ENCODE measurements at places on chromosomes 6 and 20.

DNA sequence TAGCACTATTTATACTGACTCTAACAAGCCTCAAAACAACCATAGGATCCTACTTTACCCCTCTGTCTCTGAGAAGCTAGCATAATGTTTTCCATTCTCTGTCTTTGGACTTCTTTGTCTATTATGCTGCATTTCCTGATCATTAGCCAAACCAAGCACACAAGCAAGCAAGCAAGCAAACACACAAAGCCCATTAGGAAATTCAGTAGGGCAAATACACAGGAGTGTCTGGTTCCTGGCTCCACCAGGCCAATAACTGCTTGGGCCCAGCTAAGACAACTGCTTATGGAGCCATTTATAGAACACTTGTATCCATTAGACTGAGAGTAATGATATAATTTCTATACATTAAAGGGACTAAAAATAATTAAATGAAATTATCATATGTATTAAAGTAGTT lies 952.9 kb upstream of the EPHA7 start:
- H3K27me3 ChIP-seq, result no peaks in the 10 kb centered on the region
- H3K27ac ChIP-seq, result no peak overlapping the region
- H3K4me1 ChIP-seq, result no peaks in the 10 kb centered on the region
- H3K36me3 ChIP-seq, result no peaks in the 10 kb centered on the region
- no peak for DNase-seq
- no peak overlapping the region for H3K4me3 ChIP-seq

DNA sequence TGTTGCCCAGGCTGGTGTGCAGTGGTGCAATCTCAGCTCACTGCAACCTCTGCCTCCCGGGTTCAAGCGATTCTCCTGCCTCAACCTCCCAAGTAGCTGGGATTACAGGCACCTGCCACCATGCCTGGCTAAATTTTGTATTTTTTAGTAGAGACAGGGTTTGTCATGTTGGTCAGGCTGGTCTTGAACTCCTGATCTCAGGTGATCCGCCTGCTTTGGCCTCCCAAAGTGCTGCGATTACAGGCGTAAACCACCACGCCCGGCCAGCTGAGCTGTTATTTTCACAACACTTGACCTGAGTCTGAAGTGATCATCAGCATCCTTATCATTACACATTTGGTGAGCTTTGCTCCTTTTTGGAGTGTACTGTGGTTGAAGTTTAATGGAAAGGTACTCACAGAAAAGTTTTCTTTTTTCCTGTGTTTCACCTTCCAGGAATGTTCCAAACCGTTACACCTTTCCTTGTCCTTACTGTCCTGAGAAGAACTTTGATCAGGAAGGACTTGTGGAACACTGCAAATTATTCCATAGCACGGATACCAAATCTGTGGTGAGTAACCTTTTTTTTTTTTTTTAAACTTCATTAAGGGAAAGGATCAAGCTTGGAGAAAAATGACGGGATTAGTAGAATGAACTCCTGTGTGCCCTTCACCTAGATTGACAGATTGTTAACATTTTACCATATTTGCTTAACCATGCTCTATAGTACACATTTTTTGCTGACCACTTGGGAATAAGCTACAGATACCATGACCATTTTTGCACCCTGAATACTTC lies 9.7 kb downstream of the RNF114 start:
- H3K36me3 ChIP-seq, result peaks cover 93% of the 10 kb centered on the region
- no peak overlapping the region for H3K4me3 ChIP-seq
- no peaks in the 10 kb centered on the region for H3K27me3 ChIP-seq
- peaks cover 33% of the 10 kb centered on the region for H3K4me1 ChIP-seq

DNA sequence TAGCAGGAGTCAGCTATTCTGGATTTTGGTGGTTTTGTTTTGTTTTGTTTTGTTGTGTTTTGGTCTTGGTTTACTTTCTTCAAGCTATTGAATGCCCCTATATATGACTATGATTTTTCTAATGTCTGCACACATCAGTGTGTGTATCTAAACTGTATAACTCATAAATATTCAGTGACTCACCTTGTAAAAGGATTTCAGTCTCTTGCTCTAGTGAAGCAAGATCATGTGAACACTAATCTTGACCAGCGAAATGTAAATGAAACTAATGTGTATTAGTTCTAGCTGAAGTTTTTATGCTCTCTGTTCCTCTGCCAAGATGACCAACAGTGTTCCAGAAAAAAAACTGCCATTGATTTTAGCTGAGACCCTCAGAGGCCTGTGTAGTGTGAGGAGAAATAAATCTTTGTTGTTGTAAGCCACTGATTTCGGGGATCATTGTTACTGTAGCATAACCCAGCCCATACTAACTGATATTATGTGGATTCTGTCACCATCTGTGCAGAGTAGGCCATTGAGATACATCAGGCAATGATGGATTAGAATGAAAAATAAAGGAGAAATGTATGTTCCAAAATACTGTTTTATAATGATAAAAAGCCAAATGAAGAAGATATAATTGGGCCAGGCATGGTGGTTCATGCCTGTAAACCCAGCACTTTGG lies 11.5 kb upstream of the BTBD9 start:
- H3K4me3 ChIP-seq, result no peak overlapping the region
- no peak overlapping the region for H3K27ac ChIP-seq
- no peaks in the 10 kb centered on the region for H3K4me1 ChIP-seq
- H3K36me3 ChIP-seq, result peaks cover 2% of the 10 kb centered on the region
- no peaks in the 10 kb centered on the region for H3K27me3 ChIP-seq

DNA sequence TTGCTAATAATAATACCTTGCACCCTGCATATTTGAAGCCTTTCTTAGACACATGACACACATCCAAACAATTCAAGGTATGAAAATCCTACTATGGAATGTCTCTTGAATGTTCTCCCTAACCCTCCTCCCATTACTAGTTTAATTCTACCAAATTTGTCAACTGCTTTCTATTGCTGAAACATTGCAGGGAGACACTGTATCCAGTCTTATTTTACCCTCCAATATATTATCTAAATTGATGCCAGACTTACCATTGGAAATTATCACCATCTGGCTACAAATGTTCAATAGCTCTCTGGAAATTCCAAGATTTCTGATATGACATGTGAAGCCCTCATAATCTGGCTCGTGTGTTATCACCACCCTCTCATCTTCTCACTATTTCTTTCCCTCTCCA lies 1027.3 kb upstream of the CITED2 start:
- no peaks in the 10 kb centered on the region for H3K36me3 ChIP-seq
- H3K4me3 ChIP-seq, result no peak overlapping the region
- no peak for DNase-seq
- H3K27ac ChIP-seq, result no peak overlapping the region
- H3K4me1 ChIP-seq, result no peaks in the 10 kb centered on the region

GRCh38 chr20:63254232-63254605 lies at the start of gene NKAIN4:
Gene NKAIN4 (minus strand): TSS chr20:63254463. CDS start chr20:63254450, 13 bp downstream.
- peaks cover 7% of the 10 kb centered on the region for H3K4me1 ChIP-seq
- H3K27me3 ChIP-seq, result peaks cover 72% of the 10 kb centered on the region

DNA sequence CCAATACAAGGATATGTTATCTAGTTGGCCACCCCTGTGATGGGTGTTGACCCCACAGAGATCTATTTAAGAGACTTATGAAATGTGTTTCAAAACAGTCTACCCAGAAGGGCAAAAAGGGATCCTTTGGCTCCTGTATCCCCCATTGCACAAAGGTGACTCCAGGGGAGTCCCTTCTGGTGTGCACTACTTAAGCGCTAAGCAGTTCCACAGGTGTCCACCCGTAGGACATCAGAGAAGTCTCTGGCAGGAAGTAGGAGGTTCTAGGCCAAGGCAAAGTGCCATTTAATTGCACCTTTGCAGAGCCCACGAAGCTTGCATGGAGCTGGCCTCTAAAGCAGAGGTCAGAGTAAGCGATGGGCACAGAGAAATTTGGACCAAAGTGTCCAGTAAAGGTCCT lies 147.7 kb downstream of the MRPL14 start:
- DNase-seq, result peak; percentile 2
- H3K27ac ChIP-seq, result no peak overlapping the region
- H3K36me3 ChIP-seq, result no peaks in the 10 kb centered on the region
- peaks cover 1% of the 10 kb centered on the region for H3K4me1 ChIP-seq
- H3K27me3 ChIP-seq, result peaks cover 13% of the 10 kb centered on the region

GRCh38 chr6:6368684-6369052 lies 48.2 kb upstream of the F13A1 start:
- no peaks in the 10 kb centered on the region for H3K36me3 ChIP-seq
- H3K27ac ChIP-seq, result no peak overlapping the region
- H3K4me3 ChIP-seq, result no peak overlapping the region
- H3K27me3 ChIP-seq, result peaks cover 47% of the 10 kb centered on the region
- no peaks in the 10 kb centered on the region for H3K4me1 ChIP-seq

GRCh38 chr20:47258745-47259695 lies 97.5 kb downstream of the ZMYND8 start:
- H3K36me3 ChIP-seq, result peaks cover 85% of the 10 kb centered on the region
- H3K4me1 ChIP-seq, result peaks cover 35% of the 10 kb centered on the region
- DNase-seq, result no peak
- H3K27me3 ChIP-seq, result no peaks in the 10 kb centered on the region
- H3K4me3 ChIP-seq, result no peak overlapping the region
- peak overlapping the region; percentile 90 for H3K27ac ChIP-seq

- no peak overlapping the region for H3K27ac ChIP-seq
- no peaks in the 10 kb centered on the region for H3K36me3 ChIP-seq
- peaks cover 21% of the 10 kb centered on the region for H3K27me3 ChIP-seq
- DNase-seq, result no peak
- H3K4me1 ChIP-seq, result no peaks in the 10 kb centered on the region
These were observed 1.3 kb downstream of the RFPL4B start for GRCh38 chr6:112348334-112348874.

- peaks cover 42% of the 10 kb centered on the region for H3K36me3 ChIP-seq
- peaks cover 25% of the 10 kb centered on the region for H3K4me1 ChIP-seq
- peak overlapping the region; percentile 98 for H3K27ac ChIP-seq
- peak overlapping the region; percentile 87 for H3K4me3 ChIP-seq
- peak; percentile 64 for DNase-seq
These were observed 534 bp downstream of the NANP start for GRCh38 chr20:25623225-25623735.

GRCh38 chr6:28336284-28337120 lies 554 bp upstream of the ZSCAN31 start:
- no peak overlapping the region for H3K27ac ChIP-seq
- peaks cover 2% of the 10 kb centered on the region for H3K36me3 ChIP-seq
- H3K4me3 ChIP-seq, result no peak overlapping the region
- DNase-seq, result no peak

GRCh38 chr6:113505084-113505699 lies 352.0 kb upstream of the MARCKS start:
- H3K4me1 ChIP-seq, result no peaks in the 10 kb centered on the region
- no peaks in the 10 kb centered on the region for H3K36me3 ChIP-seq
- no peak overlapping the region for H3K4me3 ChIP-seq

DNA sequence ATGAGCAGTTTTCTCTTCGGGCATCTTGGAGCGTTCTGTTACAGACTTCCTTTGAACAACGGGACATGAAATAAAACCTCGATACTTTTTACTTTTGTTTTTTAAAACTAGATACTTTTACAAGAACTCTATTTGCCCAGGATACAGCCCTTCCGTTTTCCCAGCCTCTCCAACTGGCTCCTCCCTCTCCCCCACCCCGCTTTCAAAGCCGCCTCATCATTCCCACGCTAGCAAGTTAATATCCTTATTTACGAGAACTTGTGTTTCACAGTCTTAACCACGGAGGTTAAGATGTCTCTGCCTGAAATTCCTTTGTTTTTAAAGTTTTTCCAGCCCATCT lies 241 bp upstream of the CFAP206 start:
- DNase-seq, result no peak
- no peaks in the 10 kb centered on the region for H3K36me3 ChIP-seq
- H3K4me1 ChIP-seq, result peaks cover 6% of the 10 kb centered on the region
- peak overlapping the region; percentile 84 for H3K4me3 ChIP-seq

- no peak overlapping the region for H3K27ac ChIP-seq
- no peak for DNase-seq
- H3K4me3 ChIP-seq, result no peak overlapping the region
- no peaks in the 10 kb centered on the region for H3K27me3 ChIP-seq
- no peaks in the 10 kb centered on the region for H3K4me1 ChIP-seq
- no peaks in the 10 kb centered on the region for H3K36me3 ChIP-seq
These were observed 107.2 kb upstream of the CENPW start for GRCh38 chr6:126232671-126233070.

GRCh38 chr20:48759631-48760245 lies 68.1 kb downstream of the PREX1 start:
- H3K27ac ChIP-seq, result peak overlapping the region; percentile 96
- H3K4me3 ChIP-seq, result peak overlapping the region; percentile 51
- peaks cover 51% of the 10 kb centered on the region for H3K36me3 ChIP-seq
- no peak for DNase-seq
- H3K27me3 ChIP-seq, result no peaks in the 10 kb centered on the region
- peaks cover 83% of the 10 kb centered on the region for H3K4me1 ChIP-seq

- H3K27me3 ChIP-seq, result no peaks in the 10 kb centered on the region
- no peak overlapping the region for H3K4me3 ChIP-seq
- peaks cover 37% of the 10 kb centered on the region for H3K36me3 ChIP-seq
- no peak overlapping the region for H3K27ac ChIP-seq
These were observed 11.8 kb downstream of the FAM83D start for GRCh38 chr20:38937978-38938473.

DNA sequence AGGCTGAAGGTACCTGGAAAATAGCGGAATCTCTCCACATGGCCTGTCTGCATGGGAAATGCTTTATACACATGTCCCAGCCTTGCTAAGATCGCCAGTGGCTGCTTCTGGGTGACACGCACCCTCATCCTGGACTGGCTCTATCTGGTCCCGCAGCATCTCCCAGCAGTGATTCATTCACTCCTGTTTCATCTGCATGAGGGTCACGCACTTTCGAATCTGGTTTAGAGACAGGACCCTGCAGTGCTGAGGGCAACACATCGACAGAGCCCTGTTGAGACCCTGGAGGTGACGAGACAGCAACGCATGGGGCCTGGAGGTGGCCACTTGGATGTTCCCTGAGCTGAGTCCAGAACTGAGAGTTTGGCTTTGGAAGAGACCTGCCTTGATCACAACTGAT lies 136.5 kb downstream of the SMOC2 start:
- H3K4me3 ChIP-seq, result no peak overlapping the region
- no peaks in the 10 kb centered on the region for H3K4me1 ChIP-seq
- no peak overlapping the region for H3K27ac ChIP-seq
- no peaks in the 10 kb centered on the region for H3K36me3 ChIP-seq
- no peak for DNase-seq
- H3K27me3 ChIP-seq, result peaks cover 8% of the 10 kb centered on the region

GRCh38 chr6:164167873-164168405 lies 753.4 kb downstream of the QKI start:
- H3K27me3 ChIP-seq, result peaks cover 2% of the 10 kb centered on the region
- H3K4me3 ChIP-seq, result no peak overlapping the region
- no peak overlapping the region for H3K27ac ChIP-seq
- H3K36me3 ChIP-seq, result no peaks in the 10 kb centered on the region

GRCh38 chr6:51830666-51831065 lies 256.7 kb downstream of the PKHD1 start:
- no peak overlapping the region for H3K4me3 ChIP-seq
- H3K27ac ChIP-seq, result no peak overlapping the region
- H3K4me1 ChIP-seq, result no peaks in the 10 kb centered on the region
- DNase-seq, result no peak

- H3K36me3 ChIP-seq, result peaks cover 67% of the 10 kb centered on the region
- DNase-seq, result no peak
- H3K27ac ChIP-seq, result peak overlapping the region; percentile 8
- H3K4me3 ChIP-seq, result no peak overlapping the region
- H3K4me1 ChIP-seq, result peaks cover 19% of the 10 kb centered on the region
These were observed 11.0 kb downstream of the DHX35 start for GRCh38 chr20:38973107-38973506.

- no peaks in the 10 kb centered on the region for H3K4me1 ChIP-seq
- no peaks in the 10 kb centered on the region for H3K36me3 ChIP-seq
- no peak overlapping the region for H3K27ac ChIP-seq
- no peak for DNase-seq
- peaks cover 5% of the 10 kb centered on the region for H3K27me3 ChIP-seq
These were observed 93.4 kb upstream of the NXT1 start for GRCh38 chr20:23257106-23257761.

- H3K4me1 ChIP-seq, result peaks cover 8% of the 10 kb centered on the region
- no peak overlapping the region for H3K4me3 ChIP-seq
- no peak overlapping the region for H3K27ac ChIP-seq
- DNase-seq, result no peak
- H3K27me3 ChIP-seq, result peaks cover 4% of the 10 kb centered on the region
- no peaks in the 10 kb centered on the region for H3K36me3 ChIP-seq
These were observed 47.2 kb upstream of the IPCEF1 start for GRCh38 chr6:154403788-154404187.

All from activated T-cell treated with anti-CD3 and anti-CD28 coated beads, Interleukin-2, amount 50 U/mL, for 24 hours (primary cell).